ENCODE measurements at places on chromosomes 16 and 17. TPM values are rescaled to one million over a fixed set of nuclear protein-coding genes. Genes with fewer than 3 reads are reported as not detected.

HERPUD1 gene
- 164 TPM for total RNA-seq

ATP2C2 gene
- not detected for total RNA-seq

C16orf92 gene
- not detected for total RNA-seq

TNFRSF17 gene
- not detected for total RNA-seq

CSH1 gene
- total RNA-seq = not detected

MYH8 gene
- not detected for total RNA-seq

TPPP3 gene
- total RNA-seq = not detected

PRAC2 gene
- not detected for total RNA-seq

PIRT gene
- not detected for total RNA-seq

DNA sequence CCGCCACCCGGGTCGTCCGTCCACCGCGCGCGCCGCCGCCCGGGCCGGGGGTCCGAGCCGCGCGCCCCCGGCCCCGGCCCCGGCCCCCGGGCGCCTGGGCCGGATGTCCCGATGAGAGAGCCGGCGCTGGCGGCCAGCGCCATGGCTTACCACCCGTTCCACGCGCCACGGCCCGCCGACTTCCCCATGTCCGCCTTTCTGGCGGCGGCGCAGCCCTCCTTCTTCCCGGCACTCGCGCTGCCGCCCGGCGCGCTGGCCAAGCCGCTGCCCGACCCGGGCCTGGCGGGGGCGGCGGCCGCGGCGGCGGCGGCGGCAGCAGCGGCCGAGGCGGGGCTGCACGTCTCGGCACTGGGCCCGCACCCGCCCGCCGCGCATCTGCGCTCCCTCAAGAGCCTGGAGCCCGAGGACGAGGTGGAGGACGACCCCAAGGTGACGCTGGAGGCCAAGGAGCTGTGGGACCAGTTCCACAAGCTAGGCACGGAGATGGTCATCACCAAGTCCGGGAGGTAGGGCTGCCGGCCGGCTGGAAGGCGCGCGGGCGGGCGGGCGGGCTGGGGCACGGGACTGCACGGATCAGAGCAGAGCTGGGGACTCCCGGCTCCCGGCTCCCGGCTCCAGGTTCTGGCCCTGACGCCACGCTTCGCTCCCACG, 548 bp downstream of the TBX2 start:
- no peak for DNase-seq

DNA sequence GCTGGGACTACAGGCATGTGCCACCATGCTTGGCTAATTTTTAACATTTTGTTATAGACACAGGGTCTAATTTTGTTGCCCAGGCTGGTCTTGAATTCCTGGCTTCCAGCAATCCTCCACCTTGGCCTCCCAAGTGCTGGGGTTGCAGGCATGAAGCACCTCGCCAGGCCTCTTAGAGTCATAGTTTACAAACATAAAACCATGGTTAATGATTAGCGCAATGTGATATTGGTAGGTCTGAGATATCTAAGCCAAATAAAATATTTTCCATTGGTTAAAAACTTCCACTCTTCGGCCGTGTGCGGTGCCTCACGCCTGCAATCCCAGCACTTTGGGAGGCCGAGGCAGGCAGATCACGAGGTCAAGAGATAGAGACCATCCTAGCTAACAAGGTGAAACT, 16.6 kb downstream of the TXNDC11 start:
- no peak for DNase-seq

DNA sequence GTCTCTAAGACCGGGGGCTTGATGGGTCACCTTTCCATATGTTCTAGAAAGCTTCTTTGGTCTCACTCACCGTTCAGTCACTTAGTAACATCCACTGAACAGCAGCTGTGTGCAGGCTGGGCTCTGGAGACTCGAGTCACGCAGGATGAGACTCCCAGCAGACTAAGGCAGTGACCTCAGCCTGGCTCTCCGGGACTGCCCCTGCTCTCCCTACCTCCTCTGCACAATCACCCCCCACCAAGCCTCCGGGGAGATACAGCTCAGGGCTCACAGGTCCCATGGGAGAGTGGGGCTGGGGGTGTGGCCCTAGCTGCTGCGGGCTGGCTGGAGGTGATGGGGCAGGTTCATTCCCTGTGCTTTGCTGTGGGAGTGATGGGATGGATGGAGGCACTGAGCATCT, 14.1 kb downstream of the FLYWCH2 start:
- no peak for DNase-seq

- DNase-seq = no peak
These were observed 163.4 kb downstream of the LAT start for GRCh38 chr16:29148131-29148691.

DNA sequence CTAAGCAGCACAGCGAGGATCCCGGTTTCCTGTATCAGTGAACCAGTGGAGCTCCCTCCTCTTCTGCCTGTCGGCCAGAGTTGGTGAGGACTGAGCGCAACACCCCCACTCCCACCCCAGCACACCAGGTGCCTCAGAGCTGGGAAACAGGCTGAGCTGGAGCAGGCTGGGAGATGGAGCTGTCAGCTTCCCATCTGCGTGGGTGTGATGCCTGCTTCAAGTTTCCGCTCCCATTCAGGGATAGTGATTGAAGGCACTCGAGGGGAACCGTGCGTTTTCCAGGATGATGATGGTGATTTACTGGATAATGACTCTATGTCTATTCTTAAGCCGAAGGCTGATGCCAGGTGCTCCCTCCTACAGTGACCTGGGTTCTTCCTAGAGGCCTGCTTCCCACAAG, 144.5 kb downstream of the TMEM132E start:
- DNase-seq = no peak

DNA sequence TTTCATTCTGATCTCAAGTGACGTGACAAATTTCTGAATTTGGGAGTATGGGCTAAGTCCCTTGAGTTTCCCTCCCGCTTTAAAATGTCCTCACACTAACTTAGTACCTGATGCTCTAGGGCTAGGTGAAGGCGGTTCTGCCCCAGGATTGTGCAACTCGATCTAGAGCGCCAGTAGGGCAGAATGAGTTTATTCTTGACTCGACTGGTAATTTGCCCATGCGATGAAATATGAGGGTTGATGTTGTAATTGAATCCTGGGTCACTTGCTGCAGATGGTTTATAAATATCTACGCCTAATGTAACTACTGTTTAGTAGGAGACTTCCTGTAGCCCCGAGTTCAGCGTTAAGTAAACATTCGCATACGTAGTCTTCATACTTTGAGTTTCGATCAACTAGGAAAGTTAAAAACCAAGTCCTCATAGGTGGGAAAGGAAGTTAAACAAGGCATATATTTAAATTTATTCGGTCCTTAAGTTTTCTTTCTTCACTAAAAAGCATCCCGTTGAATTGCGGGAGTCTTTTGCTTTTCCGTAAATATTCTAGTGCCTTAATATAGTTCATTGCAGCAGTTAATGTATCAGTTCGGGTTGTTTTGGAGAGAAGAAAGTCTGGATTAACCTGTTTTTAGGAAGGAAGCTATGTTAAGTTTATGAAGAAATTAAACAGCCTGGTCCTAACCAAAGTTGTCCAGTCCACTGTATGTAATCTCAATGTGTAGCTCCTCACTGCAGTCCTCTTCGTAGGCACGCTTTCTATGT, 1.6 kb downstream of the CTCF start:
- peak; percentile 82 for DNase-seq

DNA sequence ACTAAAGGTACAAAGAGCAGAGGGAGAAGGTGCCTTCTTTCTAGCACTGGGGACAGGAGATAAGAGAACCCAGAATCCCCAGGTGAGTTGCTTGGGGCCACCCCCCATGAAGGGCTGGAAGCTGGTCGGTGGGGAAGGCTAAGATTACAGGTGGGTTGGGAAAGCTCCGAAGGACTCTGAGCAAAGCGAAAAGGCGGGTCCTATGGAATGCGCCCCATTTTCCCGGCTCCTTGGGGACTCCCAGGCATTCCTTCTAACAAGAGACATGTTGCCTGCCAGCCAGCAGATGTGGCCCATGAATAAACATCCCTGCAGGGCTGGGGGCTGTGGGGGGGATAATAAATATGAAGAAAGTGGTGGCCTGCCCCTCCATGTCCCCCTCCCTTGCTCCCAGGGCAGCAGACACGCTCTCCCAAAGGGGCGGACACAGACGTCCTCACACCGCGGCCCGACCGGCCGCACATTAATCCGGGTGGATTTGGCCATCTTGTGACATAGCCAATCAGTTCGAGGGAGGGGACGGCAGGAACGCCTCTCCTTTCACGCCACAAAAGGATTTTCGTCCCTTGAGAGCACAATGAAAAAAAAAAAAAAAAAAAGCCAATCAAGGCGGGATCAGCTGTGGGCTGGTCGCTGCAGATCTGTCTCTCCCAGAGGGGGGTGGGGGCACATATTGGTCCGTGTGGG, 98.5 kb downstream of the SOX9 start:
- no peak for DNase-seq

DNA sequence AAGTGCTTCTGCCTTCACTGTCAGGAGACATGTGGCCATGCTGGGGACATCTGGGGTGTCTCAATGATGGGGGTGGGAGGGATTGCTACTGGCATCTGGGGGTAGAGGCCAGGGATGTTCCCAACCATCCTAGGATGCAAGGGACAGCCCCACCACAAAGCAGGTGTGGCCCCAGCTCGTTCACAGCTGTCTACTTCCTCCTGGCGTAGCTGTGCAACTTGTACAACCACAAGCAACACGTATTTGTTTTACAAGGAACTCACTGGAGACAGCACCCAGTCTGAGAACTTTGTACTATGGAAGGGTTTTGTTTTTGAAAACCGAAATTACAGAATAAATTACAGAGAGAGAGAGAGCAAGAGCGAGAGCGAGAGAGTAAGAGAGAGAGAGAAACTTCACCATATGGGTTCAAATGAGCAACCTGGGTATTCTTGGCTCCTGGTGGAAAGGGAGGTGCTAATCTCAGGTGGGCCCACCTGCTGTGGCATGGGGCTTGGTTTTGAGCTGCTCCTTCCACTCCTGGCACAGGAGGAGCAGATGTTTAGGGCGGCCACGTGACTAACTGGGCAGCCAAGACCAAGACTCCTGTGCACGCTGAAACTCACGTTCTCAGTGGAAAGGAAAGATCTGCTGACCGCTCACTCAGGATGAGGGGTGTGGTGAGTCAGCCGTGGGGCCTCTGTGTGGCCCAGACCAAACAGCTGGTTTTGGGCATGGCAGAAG, 17.5 kb upstream of the TNFRSF13B start:
- peak; percentile 80 for DNase-seq

DNA sequence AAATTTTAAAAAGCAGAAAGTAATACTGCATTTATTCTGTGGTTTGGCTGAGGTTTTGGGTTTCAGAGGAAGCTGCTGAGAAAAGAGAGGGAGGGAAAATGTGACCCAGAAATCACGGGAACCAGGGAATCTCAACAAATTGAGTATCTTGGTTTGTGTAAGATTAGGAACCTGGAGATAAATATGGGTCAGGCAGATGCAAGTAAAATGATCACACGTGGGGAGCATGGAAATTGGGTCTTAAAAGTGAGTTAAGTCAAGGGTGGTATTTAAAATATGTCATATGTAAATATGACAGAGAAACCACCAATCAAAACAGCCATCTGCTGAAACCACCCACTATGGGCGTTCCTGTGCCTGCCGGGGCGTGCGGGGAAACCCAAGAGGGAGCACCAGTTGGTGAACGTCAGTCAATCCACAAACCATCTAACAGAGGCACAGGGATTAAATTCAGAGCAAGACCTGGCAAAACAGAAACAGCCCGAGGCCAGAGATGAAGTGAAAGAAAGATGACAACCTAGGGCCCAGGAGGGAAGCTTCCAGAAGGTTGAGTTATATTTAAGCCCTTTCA, 33.4 kb downstream of the CDH13 start:
- DNase-seq = no peak

DNA sequence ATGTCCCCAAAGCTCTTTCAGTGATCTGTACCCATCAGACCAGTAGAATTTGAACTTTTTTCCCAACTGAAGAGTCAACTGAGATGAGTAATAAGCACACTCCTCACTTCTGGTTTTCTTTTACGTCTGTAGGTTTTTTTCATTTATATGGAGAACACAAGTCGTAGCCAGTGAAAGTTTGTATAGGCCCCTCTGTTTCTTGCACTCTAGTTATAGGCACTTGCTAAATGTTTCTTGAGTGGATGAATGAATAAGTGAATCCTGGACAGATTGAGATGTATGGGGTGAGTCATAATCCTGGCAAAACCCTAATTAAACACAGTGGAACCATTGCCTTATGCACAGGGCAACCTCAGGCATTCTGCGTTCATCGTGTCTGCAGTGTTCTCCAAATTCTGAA, 193.7 kb upstream of the TBX2 start:
- no peak for DNase-seq

DNA sequence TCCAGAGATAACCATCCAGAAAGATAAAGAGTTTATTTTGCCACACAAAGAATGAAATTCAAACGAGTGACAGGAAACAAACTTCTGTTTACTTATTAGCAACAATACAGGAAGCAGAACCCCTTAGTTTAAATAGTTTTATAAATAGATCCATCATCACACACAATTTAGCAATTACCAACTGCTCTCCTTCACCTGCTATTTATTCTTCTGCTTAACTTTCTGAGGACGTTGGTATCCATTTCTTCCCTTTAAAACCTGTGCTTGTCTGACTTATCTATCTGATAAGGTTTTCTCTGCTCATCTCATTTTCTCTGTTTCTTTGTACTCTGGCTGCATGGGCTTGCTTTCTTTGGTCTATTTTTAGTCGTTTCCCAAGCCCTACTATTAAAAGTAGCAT, 4.3 kb upstream of the ADAMTS18 start:
- DNase-seq = no peak

- DNase-seq = no peak
These were observed 87.6 kb upstream of the TOX3 start for GRCh38 chr16:52634528-52634927.

GRCh38 chr17:55090079-55090492, 121.5 kb downstream of the STXBP4 start:
- peak; percentile 82 for DNase-seq

GRCh38 chr16:85266857-85267256, 154.6 kb upstream of the CIBAR2 start:
- no peak for DNase-seq
